Activated T-cell treated with anti-CD3 and anti-CD28 coated beads for 24 hours (primary cell): ENCODE measurements at places on chromosomes 6 and 20.

- no peak for DNase-seq
These were observed 139.0 kb downstream of the IMPG1 start for GRCh38 chr6:75933387-75933975.

GRCh38 chr20:11740975-11741374, 176.7 kb upstream of the BTBD3 start:
- no peak for DNase-seq

DNA sequence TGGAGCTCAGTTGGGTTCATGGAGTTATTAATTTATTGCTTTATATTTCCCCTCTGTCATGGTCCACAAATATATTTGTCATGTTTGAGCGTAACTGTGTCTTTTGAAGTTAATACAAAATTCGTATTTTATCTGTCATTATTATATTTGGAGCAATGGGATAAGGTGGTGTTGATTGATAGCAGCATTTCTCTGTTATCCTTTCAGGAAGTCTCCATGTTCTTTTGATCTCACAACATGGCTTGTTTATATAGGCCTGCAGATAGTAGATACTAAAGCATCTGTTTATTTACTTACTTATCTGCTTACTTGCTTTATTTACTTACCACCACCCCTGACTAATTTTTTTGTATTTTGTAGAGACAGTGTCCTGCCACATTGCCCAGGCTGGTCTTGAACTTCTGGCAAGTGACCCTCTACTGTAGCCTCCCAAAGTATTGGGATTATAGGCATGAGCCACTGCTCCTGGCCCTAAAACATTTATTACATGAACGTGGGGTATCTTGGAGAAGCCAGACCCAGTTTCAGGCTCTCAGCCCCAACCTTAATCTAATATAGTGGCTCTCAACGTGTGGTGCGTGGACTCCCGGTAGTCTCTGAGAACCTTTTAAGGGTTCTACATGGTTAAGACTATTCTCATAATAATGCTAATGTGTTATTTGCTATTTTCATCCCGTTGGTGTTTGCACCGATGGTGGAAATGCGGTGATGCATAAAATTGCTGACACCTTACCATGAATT, 104.2 kb downstream of the NCOA3 start:
- no peak for DNase-seq

GRCh38 chr20:19185083-19185482, 27.4 kb upstream of the SLC24A3 start:
- no peak for DNase-seq

DNA sequence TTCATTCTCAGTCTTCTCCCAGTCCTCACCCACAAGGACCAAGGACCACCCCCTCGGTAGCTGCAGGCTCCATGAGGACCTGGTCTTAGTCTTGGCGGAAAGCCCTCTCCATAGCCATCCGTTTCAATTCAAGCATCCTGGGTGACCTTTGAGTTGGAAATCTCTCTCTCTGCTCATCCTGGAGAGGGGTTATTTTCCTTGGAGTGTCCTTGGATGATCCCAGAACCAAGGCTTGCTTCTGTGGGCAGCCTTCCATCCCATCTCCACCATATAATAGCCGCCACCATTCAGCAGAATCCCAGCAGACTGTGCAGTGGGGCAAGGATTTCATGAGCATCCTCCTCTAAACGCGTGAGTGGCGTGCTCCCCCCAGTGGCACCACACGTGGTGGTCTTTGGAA, at the start of gene BPIFA2:
Gene BPIFA2, plus strand, starts transcription at position 301 of the 400 bp plus-strand sequence. CDS start 987 bp downstream, outside the sequence.
- DNase-seq, result no peak

GRCh38 chr20:63592661-63593060, 18.6 kb upstream of the HELZ2 start:
- DNase-seq, result no peak

- DNase-seq, result no peak
These were observed 621.9 kb downstream of the GRIK2 start for GRCh38 chr6:102015431-102015830.

GRCh38 chr20:61447952-61448351, 195.9 kb downstream of the CDH4 start:
- no peak for DNase-seq
